ENCODE measurements at places on chromosomes 12 and 14.

DNA sequence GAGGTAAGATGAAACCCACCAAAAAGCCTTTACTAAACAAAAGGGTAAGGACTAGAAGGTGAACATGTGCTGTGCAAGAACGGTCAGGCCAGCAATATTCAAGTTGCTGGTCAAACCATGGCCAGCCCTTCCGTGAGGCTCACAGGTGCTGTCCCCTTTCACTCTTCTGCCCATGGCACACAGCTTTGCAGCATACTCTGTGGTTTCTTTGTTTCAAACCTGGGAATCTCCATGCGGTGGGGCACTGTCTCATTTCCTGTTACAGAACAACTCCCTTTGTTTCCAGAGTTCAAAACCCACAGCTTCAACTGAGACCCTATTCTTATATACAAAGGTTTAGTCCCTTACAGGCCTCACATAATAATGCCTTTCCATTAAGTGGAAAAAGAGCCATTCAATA, 1.7 kb upstream of the OVCH1 start:
- no peak for DNase-seq

DNA sequence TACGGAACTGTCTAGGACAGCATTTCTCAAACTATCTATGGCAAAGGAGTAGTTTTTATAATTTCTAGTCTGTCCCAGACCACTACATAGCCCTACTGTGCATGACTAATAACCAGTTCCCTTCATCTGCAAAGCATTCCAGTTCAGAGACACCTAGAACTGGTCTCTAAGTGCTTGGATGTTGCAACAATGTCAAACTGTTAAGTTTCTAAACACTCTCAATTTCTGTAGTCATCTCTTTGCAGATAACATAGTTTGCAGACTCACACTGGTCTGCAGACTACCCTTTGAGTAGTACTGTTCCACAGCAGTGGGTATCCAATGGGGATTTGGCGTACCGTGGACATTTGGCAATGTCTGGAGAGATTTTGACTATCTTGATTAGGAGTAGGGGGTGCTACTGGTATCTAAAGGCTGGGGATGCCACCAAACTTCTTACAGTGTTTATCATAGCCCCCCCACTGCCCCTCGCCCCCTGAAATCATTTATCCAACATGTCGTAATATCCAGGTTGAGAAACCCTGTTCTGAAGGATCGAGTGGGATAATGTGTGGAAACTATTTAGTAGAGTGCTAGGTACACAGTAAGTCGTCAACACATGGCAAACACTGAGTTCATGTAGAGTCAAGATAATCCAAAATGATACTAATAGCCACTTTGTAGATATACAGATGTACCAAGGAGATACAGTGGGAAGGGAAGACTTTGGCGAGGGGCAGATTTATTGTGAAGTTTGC, 1.7 kb downstream of the C12orf76 start:
- no peak for DNase-seq

- no peak for DNase-seq
These were observed 16.7 kb upstream of the TMEM106C start for GRCh38 chr12:47946413-47947323.

- DNase-seq: no peak
These were observed 695.7 kb upstream of the USP15 start for GRCh38 chr12:61564466-61564865.

DNA sequence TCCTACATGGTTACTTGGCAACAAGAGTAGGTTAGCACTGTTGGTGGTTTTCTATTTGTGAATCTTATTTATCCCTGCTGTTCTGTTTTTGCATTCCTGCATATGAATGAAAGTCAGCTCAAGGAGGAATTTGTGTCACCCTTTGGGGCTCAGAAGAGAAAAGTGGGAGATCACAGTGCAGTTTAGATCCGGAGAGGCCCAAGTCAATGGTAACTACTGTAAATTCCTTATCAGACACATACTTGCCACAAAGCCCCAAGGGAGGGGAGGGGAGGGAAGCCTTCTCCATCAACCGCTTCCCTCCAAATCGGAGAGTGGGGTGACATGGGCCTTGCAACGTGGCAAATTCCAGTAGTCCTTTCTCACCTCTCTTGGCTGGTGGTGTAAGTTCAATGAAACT, 15.0 kb downstream of the GSG1 start:
- DNase-seq: no peak

DNA sequence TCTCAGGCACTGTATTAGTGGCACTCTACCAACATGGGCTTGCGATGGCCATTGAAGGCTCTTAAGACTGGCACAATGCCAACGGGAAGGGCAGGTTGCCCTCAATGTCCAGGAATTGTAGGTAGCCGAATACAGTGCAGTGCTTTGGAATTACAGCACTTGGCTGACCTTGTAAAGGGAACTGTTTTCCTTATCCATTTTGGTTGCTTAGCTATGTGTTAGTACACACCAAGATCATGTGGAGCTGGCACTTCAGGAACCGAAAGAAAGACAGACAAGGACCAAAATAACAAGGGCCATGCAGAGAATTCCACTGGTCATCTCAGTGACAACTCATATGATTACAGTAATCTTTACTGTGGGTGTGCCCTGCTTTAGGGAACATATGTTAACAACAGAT, 72.7 kb downstream of the DYRK2 start:
- DNase-seq: no peak

GRCh38 chr12:89529738-89530137, 3.9 kb upstream of the POC1B start:
- DNase-seq: no peak

DNA sequence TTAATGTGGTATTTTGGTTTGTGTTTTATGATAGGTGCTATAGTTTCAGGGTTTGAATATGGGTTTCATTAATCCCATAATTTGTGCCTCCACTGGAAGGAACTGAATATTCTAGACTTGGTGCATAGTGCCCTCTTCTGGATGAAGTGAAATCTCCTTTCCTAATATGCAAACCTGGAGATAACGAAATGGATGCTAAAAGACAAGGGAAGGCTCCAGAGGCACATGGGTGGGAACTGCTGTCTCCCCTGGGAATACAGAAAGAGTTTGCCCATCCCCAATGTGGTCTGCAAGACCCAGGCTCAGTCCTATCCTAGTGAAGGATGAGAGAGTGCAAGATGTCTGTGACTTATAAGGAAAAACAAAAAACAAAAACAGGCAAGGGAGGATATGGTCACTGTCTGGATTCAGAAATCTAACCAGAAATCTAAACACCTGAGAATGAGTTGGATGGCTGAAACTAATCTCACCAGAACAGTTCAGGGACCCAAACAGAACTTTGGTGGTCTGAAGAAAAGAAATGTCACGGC, 142.3 kb upstream of the TMPO start:
- DNase-seq: no peak

Measured in activated naive CD8-positive, alpha-beta T cell treated with anti-CD3 and anti-CD28 coated beads, Interleukin-2, amount 10 ng/mL, durations not matched to agents 7 days and 5 days (primary cell).